Pulmonary artery endothelial cell (primary cell): ENCODE measurements at places on chromosomes 11 and 22. TPM values are rescaled to one million over a fixed set of nuclear protein-coding genes. Genes with fewer than 3 reads are reported as not detected.

- DNase-seq, result no peak
Observed at GRCh38 chr11:108221911-108222573, 396 bp downstream of the NPAT start.

Gene SCGB1C1
- total RNA-seq, result not detected in 2 replicates

DNA sequence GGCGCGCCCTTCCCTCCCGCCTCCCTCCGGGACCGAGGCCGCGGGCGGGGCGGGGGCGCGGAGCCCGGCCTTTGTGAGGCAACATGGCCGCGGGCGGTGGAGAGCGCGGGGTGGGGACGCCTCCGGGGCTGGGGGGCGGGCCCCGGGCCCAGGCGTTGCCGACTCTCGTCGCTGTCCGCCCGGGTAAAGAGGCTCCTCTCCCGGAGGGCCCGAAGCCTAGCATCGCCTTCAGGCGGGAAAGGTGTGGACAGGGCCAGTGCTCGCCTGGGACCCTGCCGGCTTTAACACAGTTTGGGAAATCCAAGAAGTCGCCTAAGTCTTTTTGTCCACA is 369 bp downstream of the DGCR8 start:
- no peak for DNase-seq

GRCh38 chr11:61034111-61034510 is 62.6 kb downstream of the CD6 start:
- no peak for DNase-seq

Gene SCGB1D2
- not detected in 2 replicates for total RNA-seq

GRCh38 chr22:38727123-38727522 is 21.4 kb downstream of the GTPBP1 start:
- no peak for DNase-seq

DNA sequence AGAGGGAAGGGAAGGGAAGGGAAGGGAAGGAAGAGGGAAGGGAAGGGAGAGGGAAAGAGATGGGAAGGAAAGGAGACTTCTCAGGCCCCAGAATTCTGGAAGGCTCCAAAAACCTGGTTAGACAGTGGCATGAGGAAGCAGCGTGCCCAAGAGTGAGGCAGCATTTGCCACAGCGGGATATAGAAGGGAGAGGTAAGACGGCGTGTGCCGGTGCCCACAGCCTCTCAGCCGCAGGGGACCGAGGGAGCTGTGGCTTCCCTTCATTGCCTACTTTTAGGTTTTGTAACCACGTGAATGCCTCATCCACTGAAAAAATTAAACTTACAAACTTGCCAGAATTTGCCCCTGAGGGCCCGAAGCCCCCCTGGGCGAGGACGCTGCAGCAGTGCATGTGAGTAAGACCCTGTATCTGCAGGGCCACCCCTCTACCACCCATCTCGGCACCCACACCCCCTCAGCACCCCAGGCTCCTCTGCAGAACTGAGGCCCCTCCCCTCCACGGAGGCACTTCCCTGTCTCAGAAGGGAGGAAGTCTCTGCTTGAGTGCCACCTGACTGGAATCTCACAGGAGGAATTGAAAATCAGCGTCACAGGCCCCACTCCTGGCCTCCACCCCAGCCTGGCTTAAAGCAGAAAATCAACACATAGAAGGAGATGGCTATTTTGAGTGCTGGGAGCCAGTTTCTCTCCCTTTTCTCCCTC is 58.1 kb downstream of the LINC01488 start:
- DNase-seq, result no peak

Gene PPP6R2
- total RNA-seq, result 62.3 and 72.9 TPM in 2 replicates

DNA sequence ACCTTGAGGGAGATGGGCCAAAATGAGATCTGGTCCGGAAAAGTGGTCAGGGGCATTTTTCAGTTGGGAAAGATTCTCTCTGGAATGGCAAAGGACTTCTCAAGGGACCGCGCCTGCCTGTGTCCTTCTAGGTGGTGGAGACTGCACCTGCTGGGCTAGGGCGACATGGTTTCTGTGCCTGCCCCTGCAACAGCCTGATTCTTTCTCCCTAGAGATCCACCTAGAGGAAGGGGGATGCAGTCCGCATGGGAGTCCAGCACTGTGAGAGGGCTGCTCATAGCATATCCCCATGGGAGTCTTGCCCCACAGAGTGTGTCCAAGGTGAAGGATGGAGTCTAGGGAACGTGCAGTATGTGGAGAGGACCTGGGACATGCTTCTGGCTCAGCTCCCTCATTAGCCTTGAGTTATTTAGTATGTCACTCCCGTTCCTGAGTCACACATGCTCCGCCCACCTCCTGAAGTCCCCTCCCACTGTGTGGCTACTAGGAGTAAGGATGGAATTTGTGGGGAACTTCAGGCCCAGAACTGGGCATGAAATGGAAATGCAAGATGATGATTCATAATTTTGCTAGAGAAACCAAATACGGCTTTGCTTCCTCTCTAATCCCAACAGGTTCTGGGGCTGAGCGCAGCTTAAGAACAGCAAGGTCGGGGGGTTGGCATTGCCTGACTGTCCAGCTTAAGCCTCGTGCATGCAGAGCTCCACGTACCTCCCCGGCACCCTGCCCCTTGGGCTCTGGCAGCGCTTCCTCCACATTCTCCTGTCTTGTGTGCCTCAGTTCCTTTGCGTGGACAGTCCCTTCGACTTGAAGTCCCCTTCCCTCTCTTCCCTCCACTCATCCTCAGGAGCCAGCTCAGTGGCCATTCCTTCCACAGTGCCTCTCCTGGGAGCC is 35.0 kb downstream of the GRIK4 start:
- no peak for DNase-seq

Gene MS4A8
- not detected in 2 replicates for total RNA-seq

DNA sequence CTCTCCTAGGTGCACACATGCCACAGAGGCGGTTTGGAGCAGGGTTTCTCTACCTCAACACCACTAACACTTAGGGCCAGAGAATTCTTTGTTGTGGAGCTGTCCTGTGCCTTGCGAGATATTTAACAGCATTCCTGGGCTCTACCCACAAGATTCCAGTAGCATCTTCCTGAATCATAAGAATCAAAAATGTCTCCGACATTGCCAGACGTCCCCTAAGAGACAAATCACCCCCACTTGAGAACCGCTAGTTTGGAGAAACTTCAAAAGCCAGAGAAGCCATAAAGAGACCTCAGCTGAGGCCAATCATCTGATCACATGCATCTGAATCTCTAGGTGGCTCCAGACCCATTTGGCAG is 16.1 kb downstream of the MFNG start:
- DNase-seq, result no peak

Gene TBX1
- 0.71 and 6.5 TPM in 2 replicates for total RNA-seq

GRCh38 chr22:46140989-46141928 is 9.1 kb upstream of the PPARA start:
- DNase-seq, result no peak

Gene KCNQ1
- total RNA-seq, result 0.04 and 0.07 TPM in 2 replicates

DNA sequence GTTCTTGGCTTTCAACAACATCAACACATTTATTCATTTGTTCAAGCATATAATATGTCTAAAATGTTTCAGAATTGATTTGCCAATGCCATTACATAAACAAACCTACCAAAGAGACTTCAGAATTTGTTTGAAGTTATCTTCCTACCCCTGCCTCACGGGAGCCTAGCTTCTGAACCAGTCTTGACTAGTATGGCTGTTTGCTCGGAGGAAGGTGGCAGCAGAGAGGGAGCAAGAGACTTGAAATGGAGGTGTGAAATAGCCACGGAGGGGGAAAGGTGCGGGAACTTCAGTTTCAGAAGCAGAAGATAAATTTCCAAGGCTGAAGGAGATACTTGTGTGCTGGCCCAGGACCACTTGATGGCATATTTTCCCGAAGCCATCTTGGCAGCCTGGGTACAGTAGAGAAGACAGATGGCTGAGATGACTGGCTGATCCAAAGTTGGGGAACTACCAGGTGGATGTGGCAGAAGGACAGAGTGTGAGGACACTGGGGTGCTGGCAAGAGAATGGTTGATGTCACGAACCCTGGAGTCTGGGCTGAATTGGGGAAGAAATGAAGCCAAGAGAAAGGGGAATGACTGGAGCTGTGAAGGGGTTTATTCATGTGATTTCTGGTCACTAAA is 14.0 kb upstream of the MTCH2 start:
- DNase-seq, result no peak

DNA sequence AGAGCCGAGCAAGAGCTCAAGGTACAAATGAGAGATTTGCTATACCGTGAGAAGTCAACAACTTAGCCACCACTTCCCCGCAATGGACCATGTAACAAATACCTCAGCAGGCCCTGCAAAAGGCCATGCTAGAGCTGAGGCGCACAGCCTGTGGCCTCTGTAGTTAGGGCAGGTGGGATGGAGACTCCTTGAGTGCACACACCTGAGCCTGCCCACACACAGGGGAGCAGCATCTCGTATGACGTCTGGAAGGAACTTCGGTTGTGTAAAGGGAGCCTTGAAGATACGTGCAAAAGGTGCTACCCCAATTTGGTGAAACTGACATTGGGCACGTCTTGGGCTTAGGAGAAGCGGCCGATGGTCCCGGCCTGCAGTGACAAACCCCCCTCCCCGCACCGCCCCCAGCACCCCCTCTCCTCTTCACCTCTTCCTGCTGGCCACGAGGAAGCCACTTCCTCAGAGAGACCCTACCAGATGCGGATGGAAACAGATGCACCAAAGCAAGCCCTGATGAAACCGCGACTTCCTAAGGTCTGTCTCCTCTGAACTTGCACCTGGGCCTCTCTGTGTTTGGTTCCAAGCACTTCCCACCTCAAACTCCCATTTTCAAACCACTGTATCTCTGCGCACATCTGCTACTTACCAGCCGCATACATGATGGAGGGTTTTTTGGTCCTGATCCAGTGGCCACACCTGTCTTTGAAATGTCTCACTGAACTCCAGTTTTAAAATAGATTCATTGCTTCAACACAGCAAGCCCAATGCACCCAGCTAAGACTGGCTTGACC is 10.6 kb downstream of the CDPF1 start:
- no peak for DNase-seq

DNA sequence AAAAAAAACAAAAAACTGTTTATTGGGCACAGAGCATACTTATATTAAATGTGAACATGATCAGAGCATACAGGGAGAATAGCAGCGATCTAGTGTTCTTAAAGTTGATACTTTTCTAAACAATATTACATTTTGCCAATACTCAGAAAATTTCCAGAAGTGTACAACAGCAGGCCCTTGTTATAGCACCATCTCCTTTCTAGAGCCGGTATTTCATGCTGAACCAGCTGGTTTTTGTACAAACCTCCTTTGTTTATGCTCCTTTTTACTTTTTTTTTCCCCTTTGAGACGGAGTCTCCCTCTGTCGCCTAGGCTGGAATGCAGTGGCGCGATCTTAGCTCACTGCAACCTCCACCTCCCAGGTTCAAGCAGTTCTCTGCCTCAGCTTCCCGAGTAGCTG is 90.7 kb downstream of the PPP6R3 start:
- DNase-seq, result no peak

GRCh38 chr22:24405631-24406321 is 21.6 kb upstream of the ADORA2A start:
- DNase-seq, result no peak

- DNase-seq, result no peak
Observed at GRCh38 chr11:72578991-72579815, 95.0 kb downstream of the PDE2A start.

DNA sequence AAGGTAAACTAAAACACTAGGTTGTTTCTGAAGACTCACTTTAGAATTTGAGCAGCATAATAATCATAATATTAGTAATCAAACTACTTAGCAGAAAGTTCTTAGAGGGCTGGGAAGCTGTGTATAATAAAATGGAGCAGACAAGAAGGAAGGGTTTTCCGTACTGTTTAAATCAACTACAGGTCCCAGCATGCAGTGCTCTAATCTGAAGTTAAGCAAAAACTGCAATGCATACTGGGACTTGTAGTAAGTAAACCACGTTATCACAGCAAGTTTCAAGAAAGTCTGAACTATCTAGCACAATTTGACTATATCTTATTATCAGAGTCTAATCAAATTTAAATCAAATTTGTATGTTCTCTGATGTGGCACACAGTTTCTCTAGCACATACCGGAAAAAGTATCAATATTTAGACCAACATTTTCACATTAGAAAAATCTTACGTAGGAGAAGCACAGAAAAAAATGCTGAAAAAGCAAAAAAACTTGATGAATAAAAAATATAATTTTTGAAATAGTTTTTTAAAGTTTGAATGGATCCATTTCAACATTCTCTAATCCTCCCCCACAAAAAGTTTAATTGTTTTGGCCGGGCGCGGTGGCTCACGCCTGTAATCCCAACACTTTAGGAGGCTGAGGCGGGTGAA is 8.2 kb downstream of the PHF21A start:
- no peak for DNase-seq

DNA sequence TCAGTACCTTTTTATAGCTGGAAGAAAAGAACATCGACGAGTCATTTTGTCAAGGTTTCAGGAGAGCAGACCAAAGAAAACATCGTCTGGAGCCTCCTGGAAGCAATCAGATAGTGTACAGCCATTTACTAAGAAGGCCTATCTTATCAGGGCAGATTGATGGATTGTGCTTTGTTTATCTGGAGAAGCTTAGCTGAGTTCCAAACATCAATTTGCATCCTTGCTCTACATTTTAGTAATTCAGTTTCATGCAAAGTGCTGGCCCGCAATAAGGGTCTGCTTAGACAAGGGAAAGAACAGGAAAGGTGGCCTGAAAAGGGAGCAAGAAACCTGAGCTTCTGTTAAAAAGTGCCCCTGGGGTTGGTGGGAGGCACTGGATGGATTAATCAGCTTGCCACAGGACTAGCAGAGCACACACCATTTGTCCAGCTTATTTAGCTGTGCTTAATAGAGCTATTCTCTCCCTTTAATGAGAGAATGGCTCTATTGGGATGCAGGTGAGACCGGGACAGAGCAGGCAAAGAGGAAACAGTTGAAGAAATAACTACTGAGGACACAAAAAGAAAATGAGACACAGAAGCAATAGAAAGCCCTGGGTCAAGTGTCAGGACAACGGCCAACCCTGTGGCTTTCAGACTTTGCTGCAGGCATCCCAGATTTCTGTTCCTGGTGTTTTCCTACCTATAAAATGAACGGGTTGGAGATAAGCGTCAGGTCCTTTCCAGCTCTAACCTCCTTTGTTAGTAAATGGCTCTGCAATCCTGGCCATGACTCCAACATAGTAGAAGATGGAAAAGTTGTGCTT is 122.1 kb upstream of the TTC12 start:
- DNase-seq, result no peak

GRCh38 chr22:42072606-42073330 is 1.3 kb upstream of the PHETA2 start:
- DNase-seq, result no peak

Gene MFRP
- not detected in 2 replicates for total RNA-seq

GRCh38 chr11:76558891-76559290 is 111.7 kb downstream of the LRRC32 start:
- no peak for DNase-seq

Gene PARVA
- total RNA-seq, result 23.5 and 31.8 TPM in 2 replicates

Gene SAA4
- total RNA-seq, result not detected in 2 replicates

Gene STX3
- total RNA-seq, result 26.7 and 26.8 TPM in 2 replicates

DNA sequence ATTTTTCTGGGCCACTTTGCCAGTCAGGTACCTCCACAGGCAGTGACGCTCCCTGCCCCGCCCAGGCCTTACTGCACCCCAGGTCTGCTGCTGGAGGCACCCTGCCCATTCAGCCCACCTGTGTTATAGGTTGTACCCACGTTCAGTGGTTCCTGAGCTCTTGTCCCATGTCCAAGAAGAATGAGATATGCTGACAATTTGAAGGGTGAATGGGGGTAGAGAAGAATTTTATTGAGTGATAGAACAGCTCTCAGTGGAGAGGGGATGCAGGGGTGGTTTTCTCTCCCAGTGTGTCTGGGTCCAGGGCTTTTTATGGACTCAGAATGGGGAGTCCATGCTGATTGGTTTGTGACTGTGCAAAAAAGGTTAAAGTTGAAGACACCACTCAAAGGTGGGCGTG is 149.7 kb downstream of the LDLRAD3 start:
- DNase-seq, result no peak

- DNase-seq, result no peak
Observed at GRCh38 chr11:114776956-114777355, 98.6 kb downstream of the NXPE2 start.

Gene SPINDOC
- total RNA-seq, result 17.1 and 29.0 TPM in 2 replicates

GRCh38 chr22:24983151-24983550 is 30.6 kb downstream of the KIAA1671 start:
- DNase-seq, result peak; percentile 41
